ENCODE measurements at places on chromosomes 7 and 10.

DNA sequence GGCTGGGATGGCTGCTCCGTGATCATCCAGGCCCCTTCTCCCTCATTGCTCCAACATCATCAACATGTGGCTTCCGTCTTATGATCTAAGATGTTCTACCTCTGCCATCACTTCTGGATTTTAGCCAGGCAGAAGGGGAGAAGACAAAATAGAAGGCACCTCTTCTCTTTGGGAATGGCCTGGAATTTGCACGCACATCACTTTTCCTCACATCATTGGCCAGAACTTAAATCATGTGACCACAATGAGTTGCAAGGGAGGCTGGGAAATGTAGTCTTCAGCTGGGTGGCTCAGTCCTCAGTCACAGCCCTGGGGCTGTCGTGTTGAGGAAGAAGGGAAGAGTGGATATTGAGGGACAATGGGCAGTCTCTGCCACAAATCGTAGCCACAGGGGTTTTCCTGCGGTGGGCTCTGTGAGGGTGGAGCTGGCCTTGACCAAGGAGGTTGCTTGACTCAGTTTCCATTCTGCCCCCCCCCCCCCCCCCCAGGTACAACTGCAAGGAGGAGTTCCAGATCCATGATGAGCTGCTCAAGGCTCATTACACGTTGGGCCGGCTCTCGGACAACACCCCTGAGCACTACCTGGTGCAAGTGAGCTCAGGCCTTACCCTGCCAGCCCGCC lies 50.3 kb downstream of the PALD1 start:
- DNase-seq = no peak

- no peak for DNase-seq
Measured at GRCh38 chr7:1255080-1255816, 22.6 kb downstream of the UNCX start.

DNA sequence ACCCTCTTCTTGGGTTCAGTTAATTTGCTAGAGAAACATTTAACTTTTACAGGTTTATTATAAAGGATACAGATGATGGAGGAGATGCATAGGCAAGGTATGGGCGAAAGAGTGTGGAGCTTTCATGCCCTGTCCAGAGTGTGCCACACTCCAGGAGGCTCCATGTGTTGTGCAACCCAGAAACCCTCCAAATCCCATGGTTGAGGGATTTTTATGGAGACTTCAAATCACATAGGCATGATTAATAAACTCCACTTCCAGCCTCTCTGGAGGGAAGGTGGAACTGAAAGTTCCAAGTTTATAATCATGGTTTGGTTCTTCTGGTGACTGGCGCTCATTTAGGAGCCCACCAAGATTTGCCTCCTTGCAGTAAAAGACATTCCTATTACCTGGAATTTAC lies 159.9 kb downstream of the PHTF2 start:
- no peak for DNase-seq

DNA sequence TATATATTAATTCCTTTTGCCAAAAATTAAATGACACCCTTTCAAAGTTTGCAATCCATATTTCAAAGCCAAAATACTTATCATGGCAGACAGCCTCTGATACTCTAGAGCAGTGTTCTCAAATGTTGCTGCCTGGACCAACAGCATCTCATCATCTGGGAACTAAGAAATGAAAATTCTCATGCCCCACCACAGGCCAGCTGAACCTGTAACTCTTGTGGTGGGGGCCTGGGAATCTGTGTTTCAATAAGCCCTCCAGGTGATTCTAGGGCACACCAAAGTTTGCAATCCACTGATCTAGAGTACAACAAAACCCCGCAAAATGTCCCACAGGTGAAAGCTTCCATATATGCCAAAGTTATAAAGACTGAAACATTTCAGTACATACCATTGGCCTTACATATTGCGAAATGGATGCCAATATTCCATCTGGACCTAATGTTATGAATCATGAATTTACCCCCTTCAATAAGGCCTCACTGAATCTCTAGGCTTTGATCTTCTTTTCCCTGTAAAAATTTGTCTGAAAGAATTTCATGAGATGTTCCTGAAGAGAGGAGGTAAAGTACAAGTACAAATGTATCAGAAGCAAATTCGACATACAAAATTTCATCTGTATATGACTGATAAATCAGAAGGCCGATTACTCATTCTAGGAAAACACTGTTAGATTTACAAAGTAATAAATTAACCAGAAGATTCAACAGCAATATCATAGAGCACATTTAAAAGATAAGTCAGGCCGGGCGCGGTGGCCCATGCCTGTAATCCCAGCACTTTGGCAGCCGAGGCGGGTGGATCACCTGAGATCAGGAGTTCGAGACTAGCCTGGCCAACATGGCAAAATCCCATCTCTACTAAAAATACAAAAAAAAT lies 25.3 kb upstream of the EPC1 start:
- no peak for DNase-seq

DNA sequence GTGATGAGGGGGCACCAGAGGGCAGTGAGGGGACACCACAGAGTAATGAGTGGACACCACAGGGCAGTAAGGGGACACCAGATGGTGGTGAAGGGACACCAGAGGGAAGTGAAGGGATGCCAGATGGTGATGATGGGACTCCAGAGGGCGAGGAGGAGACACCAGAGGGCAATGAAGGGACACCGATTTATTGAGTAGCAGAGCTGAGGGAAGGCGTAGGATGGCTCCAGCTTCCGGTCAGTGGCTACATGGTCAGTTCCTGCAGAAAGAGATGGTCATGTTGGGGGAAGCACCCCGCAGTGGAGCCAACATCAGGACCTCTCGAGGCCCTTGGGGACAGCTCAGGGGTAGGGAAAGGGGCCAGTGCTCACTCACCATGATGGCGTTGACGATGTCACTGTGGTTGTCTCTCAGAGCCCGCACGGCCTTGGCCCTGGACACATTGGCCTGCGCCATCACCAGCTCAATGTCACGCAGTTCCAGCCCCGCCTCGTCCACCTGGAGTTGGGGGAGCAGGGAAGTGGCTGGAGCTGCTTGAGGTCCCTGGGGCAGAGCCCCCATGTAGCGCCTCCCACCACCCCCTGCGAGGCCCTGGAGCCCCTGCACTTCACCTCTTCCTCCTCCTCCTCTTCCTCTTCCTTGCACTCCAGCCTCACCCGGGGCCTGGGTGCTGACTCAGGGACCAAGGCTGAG lies 8.4 kb downstream of the NACAD start:
- no peak for DNase-seq

- DNase-seq = no peak
Measured at GRCh38 chr10:112442063-112442462, 4.7 kb downstream of the ZDHHC6 start.

DNA sequence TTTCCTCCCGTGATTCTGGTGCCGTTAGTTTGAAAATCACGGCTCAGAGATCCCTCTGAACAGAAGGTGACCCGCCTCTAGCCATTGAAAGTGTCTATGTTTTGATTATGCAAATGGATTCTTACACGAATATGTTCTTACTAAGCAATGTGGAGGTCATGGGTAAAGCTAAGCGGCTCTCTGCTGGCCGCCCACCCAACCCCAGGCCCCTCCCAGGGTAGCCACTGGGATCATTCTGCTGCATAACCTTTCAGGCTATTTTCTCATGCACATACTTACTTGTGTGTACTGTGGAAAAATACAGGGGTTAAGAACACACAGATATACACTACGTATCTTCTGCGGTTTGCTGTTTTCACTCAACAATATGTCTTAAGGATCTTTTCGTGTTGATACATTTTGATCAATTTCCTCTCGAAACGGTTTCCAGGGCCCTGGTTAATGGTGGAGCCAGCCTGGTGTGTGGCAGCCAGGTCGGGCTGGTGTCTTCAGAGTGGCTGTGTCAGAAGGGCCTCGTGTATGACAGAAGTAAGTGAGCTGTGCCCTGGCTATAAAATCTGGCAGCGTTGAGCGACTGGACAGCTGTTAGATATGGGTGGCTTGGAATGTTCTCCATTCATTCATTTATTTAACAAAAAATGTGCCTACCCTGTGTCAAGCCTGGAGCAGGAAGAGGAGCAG lies 29.9 kb downstream of the ZNF783 start:
- no peak for DNase-seq

DNA sequence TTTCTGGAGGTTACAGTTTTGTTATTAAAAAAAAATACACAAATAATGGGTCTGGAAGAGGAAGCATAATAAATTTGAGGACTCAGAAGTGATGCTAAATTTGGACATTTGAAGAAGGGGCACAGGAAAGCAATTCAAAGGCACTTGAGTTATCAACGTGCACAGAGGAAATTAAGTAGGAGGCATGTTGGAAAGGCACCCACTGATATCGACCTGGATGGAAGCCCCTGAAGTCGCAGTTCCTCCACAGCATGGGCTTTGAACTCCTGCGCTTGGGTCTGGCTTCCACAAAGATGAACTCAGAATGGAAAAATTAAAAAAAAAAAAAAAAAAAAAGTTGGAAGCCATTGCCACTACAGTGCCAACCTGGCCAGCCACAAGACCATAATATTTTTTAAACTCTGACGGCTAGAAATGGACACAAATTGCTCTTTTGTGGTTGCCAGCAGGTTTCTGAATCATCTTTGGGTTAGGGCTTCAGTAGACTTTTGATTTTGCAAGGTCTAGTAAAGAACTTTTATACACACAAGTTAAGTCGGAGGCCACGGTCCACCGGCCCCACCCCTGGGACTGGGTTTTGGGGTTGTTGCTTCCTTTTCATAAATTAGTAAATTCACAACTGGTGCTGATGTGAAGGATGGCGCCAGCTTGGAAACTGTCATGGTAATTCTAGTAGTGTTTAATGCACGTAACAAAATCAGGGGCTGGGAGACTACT lies 21.6 kb downstream of the JCAD start:
- no peak for DNase-seq

DNA sequence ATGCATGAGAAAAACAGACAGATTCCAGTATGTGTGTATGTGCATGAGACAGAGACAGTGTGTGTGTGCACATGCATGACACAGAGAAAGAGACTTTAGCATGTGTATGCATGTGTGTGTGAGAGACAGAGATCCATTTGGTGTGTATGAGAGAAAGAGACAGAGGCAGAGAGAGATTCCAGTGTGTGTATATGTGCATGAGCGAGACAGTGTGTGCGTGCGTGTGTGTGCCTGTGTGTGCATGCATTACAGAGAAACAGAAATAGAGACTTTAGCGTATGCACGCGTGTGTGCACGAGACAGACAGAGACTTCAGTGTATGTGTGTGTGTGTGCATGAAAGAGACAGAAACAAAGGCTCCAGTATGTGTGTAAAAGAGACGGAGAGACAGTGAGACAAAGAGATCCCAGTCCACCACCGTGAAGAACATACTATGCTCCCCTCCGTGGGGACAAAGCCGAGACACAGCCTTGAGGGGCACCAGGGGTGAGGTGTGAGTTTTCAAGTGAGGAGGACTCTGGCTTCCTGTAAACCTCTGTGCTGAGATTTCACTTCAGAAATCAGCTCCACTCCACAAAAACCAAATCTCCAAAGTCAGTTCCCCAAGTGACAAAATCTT lies 188.9 kb downstream of the GRID1 start:
- no peak for DNase-seq

- DNase-seq = no peak
Measured at GRCh38 chr7:143322760-143323633, 7.1 kb downstream of the CLCN1 start.

DNA sequence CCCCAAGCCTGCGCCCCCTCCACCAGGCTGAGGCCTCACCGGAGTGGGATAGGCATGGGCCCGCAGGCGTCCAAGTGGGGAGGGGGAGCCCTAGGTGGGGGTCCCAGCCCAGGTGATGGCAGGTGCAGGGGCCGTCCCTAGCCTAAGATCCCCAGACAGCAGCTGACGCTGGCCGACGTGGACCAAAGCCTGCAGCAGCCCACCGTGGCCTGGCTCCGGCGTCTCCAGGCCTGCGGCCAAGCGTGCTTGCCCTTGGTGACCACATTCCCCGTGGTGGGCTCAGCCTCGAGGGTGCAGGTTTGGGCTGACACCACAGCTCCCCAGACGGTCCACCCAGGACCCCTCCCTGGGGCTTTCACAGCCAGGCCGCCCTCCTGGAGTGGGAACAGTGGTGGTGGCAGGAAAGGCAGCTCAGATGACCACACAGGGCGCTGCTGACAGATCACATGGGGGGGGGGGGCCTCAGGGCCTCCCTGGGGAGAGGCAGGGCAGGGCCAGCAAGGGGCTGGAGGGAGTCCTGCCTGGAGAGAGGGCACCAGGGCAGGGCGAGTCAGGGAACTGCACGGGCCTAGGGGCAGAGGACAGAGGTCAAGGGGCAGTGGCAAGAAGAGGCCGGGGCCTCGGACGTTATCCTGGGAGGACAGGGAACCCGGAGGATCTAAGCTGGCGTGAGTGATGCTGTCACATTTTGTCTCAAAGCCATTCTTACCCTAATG lies 767 bp upstream of the ADAM8 start:
- DNase-seq = no peak

GRCh38 chr7:93622036-93623033 lies 47.8 kb upstream of the CALCR start:
- DNase-seq = no peak

GRCh38 chr10:75068523-75068922 lies 42.9 kb upstream of the SAMD8 start:
- DNase-seq = no peak

DNA sequence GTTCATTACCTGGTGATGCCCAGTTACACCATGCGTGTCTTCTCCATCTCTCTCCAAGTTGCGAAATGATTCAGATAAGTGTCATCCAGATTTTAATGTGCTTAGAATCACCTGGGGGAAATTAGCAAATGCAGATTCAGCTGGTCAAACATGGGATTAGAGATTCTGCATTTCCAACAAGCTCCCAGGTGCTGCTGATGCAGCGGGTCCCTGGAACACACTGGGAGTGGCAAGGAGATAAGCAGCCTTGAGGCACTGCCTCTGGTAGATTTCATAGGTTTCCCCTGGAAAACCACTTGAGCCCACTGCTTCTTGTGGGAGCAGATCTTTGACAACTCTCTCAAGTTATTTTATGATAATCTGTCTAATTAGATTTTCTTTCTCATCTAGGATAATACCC lies 196.0 kb upstream of the C7orf33 start:
- DNase-seq = no peak

- no peak for DNase-seq
Measured at GRCh38 chr10:101833466-101833865, 10.1 kb downstream of the KCNIP2 start.

- DNase-seq = no peak
Measured at GRCh38 chr10:78483641-78484040, 450.0 kb downstream of the RPS24 start.

DNA sequence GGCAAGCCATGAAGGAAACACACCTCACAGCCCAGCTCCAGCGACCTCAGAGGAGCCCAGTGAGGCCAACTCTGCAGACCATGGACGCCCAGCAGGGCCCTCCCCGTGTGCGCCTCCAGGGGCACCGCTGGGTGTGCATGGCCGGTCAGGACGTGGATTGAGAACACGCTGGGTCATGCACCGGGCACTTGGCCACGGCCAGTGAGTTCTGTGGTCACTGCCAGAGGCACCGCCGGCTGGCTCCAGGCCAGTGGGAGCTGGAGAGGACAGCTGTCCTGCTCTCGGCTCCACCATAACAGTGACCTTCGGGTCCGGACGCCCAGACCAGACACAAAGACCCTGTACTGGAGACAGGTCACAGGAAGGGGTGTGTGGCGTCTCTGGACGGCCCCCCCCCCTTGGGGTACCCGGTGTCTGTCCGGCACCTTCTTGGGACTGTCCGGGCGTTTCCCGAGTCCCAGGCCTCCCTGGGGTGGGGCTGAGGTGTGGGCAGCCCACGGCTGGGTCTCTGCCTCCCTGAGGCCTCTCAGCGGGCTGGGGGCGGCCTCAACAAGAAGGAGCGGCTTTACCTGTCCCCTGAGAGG lies 50.4 kb upstream of the NKX6-2 start:
- no peak for DNase-seq

All from stimulated activated CD8-positive, alpha-beta memory T cell treated with anti-CD3 and anti-CD28 coated beads, Interleukin-15, amount 100 ng/mL, for 1 hour (primary cell).